ENCODE measurements at places on chromosomes 7 and 10.

DNA sequence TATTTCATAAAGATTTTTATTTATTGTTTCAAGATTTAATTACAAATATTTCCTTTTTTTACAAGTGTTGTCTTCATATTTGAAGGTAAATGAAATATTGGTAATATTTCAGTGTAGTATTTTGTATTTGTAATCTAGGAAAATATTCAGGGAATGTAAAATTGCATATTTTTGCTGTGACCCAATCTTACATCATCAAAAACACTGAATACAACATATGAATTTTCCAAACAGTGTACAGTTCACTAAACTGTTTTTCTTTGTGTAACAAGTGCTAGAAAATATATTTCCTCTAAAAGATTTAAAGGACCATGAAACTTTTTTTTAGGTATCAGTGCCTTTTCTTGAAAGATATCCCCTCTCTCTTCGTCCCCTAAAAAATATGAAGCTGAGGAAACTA, 251.9 kb upstream of the KCND2 start:
- no peak for DNase-seq

DNA sequence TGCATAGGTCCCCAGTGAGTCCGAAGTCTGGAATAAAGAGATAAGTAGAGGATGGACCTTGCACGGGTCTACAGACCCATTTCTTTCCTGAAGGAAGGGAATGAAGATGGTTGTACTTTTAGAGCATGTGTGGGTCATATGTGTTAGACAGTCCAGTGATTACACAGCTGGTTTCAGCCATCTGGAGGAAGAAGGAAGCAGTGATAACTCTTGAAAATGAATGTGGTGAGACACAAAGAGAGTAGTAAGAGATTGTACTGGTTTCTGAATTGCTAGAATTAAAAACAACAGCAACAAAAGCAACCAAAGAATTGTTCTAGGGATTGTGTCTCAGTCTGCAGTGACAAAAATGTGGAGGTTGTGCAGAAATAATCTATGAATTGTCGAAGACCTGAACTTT, 258.9 kb downstream of the SUGCT start:
- DNase-seq = no peak

GRCh38 chr7:96093435-96093834, 228.5 kb downstream of the SLC25A13 start:
- no peak for DNase-seq

- DNase-seq = no peak
Measured at GRCh38 chr7:83159731-83160130, 3.0 kb downstream of the PCLO start.

DNA sequence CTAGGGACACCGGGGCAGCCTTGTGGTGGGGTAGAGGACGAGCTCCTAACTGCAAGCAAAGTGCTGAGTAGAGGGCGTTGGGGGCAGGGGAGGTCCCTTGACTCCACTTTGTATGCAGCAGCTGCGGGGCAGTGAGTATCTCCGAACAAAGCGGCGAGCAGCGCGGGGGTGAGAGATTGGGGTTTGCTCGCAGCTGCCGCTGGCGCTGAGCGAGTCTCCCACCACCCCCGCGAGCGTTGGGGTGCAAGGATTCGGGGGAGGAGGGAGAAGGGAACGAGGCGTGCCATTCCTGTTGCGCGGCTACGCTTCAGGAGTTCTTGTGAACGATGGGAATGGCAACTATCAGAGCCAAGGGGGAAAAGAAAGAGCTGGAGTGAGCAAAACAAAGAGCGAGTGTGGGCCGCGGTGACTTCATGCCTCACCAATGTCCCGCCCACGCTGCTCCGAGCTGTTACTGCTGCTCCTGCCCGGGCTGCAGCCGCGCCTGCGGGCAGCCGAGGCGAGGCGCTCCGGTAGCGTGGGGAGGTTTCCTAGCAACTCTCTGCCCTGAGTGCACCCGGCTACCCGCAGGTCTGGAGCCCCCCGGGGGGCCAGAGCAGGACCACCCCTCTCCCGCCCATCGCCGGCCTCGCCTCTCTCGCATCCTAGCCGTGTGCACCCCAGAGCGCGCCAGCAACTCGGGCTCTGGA, at the start of gene ITGB8:
Gene ITGB8, plus strand, starts transcription at position 662 of the 689 bp plus-strand sequence. CDS start 907 bp downstream, outside the sequence.
- no peak for DNase-seq

GRCh38 chr7:132871419-132871818, 210.5 kb downstream of the CHCHD3 start:
- DNase-seq = no peak

- no peak for DNase-seq
Measured at GRCh38 chr10:688312-689120, 952 bp downstream of the DIP2C start.

DNA sequence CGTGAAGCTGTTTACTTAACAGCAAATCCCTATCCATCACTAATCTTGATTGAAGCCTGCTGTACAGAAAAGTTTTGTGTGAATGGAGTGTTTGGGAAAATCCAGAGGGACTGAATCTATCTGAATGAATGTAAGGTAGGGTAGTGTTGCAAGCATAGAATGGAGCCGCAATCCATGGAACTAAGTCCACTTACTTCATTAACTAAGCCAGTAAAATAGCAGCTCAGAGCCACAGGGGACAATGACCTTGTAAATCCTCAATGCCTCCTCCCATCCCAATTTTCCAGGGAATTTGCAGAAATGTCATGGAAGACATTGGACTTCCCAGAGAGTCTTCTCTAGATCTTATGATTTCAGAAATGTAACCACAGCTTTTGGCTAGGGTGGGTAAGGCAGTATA, 15.2 kb downstream of the TBATA start:
- DNase-seq = no peak

- no peak for DNase-seq
Measured at GRCh38 chr10:102141583-102142107, 8.8 kb downstream of the PPRC1 start.

GRCh38 chr7:74725840-74726239, 48.0 kb upstream of the NCF1 start:
- no peak for DNase-seq

DNA sequence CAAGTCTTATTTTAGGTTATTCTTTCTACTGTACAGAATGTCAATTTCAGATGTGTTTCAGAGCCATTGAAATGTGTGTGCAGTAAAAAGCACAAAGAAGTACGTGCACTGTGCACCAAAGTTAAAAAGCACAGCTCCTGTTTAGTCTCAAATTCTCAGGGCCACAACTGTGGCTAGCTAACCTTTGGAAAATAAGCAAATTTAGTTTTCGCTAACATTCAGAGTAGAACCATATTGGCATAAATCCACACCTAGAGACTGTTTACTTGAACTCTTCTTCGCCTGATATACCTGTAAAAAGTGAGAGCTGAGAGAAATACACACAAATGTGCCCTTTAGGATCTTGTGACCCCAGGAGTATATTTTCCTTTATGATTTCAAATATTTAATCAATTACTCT, 353.9 kb downstream of the TFEC start:
- no peak for DNase-seq

DNA sequence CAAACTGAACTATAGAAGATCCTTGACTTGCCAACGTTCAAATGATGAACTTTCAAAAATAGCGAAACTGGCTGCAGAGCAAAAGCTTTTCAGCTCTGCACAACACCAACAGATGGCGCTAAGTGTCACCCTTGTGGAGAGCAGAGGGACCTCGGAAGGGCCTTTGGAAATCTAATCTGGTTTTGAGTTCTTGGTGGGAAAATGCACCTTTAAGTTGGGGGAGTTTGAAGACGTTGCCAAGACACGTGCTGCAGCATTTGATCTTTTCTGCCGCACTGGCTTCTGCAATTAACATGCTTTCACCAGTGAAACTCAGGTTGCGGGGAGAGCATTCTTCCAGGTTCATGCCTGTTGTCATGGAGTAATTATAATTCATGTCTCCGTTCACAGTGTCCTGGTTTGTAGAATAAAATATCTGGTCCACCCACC, 26.3 kb upstream of the WDR11 start:
- DNase-seq = no peak

DNA sequence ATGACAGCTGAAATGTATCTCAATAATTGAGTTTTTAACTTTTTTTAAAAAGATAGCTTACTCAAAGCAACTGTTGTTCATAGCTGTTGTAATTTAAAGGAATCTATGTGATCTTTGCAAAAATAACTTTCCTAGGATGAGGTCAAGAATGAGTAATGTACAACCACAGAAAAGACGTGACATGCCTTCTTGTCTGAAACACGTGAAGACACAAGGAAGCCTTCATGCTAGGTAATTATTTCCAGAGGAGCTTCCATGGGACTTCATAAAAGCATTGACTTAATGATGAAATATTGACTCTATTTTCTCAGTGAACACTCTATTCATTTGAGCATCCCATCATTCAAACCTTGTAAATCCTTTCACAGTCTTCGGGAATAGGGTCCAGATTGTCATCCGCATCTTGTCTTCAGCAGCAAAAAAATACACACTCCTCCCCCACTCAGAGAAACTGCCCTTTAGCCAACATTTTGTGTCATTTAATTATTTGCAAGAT, 528.0 kb downstream of the NRG3 start:
- no peak for DNase-seq

GRCh38 chr7:82194016-82194643, 249.4 kb downstream of the CACNA2D1 start:
- DNase-seq = no peak

DNA sequence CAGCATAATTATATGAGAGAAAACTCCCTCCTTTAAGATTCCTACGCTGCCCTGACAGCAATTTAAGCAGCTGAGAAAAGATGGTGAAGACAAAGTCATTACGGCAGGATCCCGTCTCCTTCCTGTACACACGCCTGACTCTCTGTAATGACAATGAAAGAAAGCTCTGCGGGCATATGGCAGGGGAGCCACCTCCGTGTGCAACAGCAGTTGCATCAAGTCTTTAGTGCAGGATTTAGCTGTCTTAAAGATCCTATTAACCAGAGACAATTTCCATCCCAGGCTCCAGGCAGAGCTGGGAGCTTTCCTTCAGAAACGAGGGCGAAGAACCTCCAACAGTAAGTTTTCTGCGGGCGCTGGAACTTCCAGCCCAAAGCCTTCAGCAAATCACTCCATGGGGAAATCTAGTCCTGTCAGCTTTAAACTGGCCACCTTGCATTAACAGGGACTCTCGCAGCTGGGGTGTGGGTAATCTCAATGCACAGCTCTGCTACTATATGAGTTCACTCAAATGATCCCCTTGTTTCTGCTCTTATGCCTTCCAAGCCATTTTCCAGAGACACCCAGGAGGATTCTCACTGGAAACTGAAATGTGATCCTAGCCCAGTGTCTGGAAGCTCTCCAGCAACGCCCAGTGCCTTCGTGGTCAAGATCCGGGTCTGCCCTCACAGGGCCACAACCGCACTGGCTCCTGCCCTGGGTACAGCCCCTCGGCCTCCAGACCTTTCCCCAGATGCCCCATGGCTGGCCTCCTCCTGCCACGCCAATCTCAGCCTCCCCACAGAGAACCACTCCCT, 74.9 kb downstream of the CTBP2 start:
- no peak for DNase-seq

DNA sequence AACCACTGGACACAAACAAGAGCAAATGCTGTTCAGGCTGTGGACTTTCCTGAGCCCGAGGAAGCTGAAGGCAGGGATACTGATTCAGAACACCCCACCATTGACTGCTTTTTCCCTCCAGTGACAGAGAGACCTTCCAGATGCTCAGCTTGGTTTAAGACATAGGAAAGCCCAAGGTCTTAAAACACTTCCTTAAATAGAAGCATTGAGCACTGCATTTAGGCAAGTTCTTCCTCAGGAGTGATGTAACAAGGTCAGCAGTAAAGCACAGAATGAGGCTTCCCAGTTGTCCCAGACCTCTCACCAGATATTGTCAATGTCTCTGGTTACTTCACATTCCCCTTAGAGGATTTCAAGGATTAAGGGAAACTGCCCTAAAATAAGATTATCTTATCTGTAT, 19.6 kb upstream of the CDCA7L start:
- DNase-seq = no peak
